ENCODE measurements at places on chromosomes 12 and 14.

- DNase-seq: no peak
Measured at GRCh38 chr14:26596543-26597061, 1.2 kb downstream of the NOVA1 start.

DNA sequence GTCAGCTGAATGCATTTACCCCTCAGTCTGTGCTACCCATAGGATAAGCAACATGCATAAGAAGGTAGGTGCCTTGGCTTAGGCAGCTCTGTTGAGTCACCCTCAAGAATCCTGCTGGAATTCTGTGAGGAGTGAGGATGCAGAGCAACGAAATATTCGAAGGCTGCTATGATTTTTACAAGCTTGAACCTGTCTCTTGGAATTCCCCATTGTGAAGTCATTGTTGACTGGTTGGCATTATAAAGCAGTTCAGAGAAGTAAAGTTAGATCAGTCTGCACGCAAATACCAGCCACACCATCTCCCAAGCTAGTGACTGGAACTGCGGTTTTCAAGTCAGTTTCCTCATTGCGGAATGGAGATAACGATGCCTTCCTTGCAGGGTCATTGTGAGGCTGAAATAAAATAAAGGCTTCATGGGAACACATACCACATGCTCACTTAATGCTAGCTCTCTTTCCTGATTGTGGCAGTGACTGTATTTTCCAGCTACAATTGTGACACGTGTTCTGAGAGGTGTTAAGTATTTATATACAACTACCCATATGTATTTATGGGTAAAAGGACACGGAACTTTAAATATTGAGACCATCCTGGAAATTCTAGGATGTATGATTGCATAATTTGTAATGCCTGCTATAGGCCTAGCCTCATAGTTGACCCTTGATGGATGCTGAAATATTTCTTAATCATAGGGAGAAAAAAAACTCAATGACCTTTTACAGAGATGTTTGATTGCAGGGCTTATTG is 96.7 kb downstream of the ETV6 start:
- DNase-seq: peak; percentile 96

GRCh38 chr14:92750994-92751400 is 2.6 kb upstream of the LGMN start:
- DNase-seq: no peak

DNA sequence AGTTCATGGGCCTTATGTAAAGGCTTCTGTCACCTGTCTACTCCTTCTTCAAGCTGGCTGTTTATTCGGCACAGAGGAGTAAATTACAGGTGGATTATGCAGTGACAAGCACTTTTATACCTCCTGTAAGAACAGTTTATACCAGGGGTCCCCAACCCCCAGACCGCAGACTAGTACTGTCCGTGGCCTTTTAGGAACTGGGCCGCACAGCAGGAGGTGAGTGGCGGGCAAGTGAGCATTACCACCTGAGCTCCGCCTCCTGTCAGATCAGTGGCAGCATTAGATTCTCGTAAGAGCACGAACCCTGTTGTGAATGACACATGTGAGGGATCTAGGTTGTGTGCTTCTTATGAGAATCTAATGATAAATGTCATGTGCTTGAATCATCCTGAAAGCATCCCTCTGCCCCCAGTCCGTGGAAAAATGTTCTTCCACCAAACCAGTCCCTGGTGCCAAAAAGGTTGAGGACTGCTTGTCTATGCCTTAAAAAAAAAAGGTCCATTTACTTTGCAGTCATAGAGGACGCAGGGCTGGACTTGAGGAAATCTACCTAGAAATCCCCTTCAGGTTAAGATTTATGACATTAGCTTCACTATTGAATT is 78.8 kb downstream of the ETV6 start:
- DNase-seq: no peak

GRCh38 chr12:115867854-115868253 is 409.6 kb downstream of the MED13L start:
- DNase-seq: no peak

DNA sequence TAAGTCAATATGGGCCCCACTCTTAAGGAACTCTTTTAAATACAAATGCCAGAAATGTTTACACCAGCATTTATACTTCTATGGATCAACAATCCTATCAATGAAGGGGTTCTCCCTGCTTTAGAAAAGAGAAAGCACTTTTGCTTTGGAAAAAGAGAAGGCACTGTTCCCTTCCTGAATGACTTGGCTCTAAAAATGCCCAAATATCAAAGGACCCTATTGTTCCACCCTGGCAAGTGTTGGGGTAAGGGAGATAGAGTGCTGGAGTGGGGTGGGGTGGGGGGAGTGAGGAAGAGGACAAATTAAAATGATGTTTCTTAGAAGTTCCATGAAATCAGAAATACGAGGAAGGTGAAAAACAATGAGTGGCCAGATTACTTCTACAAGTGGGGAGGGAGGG is 131.6 kb upstream of the GRIN2B start:
- DNase-seq: no peak

- DNase-seq: no peak
Measured at GRCh38 chr12:87305481-87305880, 723.7 kb downstream of the C12orf50 start.

DNA sequence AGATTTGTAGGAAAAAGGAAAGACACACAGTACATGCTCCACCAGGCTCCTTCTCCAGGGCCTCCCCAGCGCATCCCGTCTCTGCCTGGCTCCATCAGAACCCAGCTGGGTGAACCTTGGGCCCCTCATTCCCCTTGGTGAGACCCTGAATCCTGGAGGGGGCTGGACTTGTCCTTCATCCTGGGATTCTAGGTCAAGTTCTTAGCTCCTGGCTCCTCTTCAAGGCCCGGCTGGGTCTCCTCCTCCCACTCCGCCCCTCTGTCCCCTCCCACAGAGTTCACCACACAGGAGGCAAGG is 49.2 kb downstream of the PSMA6 start:
- no peak for DNase-seq

DNA sequence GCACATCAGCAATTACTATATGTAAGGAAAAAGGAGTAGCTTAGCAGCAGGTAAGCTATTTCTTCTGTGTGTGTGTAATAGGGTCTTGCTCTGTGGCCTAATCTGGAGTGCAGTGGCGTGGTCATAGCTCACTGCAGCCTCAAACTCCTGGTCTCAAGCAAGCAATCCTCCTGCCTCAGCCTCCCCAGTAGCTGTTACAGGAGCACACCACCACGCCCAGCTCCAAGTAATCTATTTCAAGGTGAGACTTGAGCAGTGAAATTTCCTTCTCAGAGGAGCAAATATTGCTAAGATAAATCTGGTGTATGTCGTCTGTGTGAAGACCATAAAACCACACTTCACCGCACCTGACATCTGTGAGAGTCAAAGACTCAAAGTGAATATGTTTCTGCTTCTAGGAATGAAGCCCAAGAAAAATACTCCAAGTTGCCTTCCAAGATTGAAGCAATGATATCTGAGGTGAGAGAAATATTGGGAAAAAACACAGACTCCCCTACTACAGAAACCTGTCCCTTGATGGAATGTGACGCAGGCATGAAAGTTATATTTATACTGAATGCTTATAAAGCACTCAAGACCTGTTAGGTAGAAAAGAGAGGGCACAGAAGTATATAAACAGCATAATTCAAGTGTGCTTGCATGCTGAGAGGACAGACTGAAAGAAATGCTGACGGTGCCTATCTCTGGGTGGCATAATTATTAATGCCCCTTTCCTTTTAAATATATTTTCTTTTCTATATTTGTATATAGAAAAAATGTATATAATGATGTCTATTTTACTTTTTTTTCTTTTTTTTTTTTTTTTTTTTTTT is 2.5 kb upstream of the SELPLG start:
- DNase-seq: no peak

- no peak for DNase-seq
Measured at GRCh38 chr12:112307317-112308011, 74.8 kb downstream of the HECTD4 start.

DNA sequence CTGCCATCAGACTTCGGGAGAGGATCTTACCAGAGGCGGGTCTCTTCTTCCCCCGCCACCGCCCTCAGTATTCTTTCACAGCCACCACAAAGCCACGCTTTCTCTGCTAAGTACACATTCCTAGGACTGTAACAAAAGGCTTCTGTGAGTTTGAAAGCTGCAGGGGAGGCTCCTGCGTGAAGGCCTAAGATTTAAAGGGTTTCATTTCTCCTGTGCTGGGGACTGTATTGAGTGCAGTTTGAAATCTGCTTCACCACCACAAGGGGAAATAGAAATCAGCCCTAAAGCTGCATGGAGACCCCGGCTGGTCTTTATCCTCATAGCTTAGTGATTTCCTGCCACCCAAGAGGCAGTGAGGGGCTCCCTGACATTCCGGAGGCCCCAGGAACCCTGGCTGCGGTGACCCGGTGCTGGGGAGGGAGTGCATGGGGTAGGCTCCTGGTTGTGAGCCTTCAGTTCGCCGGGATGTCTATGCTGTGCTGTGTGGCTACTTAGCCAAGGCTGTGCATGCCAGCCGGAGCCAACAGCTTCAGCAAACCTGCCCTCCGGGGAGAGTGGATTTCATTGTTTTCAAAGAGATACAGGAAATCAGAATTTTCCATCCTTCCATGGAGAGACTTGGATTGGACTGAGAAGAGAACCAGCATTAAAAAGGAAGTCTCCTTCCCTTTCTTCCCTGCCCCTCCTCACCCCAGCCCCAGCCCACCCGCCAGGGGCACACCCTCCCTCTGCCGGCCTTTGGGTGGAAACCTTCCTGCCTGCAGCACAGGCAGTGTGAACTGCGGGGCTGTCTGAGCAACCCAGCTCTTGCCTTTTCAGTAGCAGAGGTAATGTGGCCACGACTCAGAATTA is 163.3 kb downstream of the ETV6 start:
- DNase-seq: peak; percentile 54

GRCh38 chr12:132336451-132337413 is 7.3 kb upstream of the GALNT9 start:
- no peak for DNase-seq

DNA sequence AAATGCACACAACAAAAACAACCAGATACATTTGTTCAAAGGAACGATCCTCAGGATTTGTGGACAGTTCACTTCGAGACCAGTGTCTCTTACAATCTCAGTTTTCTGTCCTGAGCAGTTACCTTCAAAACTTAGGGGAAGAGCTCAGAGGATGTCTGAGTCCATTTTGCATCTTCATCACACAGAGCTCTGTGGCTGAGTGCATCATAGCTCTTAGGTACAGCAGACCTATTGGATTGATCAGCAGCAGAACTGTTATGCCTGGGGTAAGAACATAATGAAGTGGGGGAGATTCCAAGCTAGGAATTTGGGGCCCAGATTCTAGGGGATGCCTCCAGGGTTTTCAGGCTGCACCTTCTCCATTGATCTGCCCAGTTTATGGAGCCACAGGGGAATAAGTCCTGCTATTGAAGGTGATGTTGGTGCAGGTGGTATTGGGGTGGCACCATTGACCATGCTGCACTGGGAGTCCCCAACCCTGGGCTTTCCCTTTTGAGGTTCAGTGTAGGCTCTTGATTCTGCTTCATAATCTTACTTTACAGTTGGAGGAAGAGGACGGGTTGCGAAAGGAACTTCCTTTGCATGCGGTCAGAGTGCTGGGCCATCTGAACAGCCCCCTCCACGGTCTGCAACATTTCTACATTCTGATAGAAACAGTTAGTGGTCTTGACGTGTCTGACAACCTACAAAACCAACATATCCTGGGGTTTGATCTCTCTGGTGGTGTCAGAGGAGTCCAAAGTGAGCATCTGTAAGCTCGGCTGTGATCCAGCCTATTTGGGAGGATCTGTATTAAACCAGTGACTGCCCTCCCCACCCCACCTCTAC is 112.8 kb downstream of the CHST11 start:
- DNase-seq: no peak

DNA sequence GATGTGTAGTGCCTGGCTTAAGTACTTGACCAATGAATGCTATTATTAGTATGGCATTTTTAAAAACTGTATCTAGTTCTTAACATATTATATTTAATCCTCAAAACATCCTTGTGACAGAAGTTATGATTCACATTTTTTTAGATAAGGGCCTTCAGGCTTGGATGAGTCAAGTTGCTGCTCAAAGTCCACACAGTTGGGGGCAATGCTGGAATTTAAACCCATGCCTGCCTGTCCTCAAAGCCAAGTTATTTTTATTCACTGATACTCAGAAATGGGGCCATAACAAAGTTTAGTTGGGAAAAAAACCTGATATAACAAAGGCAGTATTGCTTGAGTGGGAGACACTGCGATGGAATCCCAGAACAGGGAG is 50.6 kb downstream of the RFX4 start:
- DNase-seq: no peak

- DNase-seq: no peak
Measured at GRCh38 chr12:72094490-72094889, 155.8 kb downstream of the TPH2 start.

DNA sequence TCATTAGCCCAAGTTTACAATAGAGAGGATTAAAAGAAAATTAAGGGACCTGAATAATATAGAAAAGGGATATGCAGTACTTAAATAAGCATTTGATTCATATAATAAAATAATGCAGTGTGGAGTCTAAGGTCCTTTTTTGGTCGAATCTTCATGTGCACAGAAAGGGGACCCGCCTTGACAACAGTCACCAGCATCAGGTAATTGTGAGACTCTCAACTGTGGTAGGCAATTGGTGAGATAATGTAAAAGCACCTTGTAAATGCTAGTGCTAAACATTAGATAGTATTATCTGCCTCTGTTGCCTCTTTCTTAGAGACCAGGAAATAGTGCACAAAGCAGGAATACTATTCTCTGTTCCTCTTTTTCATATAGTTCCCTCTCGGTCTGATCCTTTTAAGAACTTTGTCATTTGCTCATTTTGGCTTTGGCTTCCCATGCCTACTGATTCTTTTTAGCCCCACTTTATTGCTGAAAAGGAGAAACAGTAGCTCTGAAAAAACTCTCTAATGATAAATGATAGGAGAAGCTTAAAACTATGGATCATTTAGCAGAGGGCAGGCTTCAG is 17.5 kb downstream of the CHPT1 start:
- no peak for DNase-seq

DNA sequence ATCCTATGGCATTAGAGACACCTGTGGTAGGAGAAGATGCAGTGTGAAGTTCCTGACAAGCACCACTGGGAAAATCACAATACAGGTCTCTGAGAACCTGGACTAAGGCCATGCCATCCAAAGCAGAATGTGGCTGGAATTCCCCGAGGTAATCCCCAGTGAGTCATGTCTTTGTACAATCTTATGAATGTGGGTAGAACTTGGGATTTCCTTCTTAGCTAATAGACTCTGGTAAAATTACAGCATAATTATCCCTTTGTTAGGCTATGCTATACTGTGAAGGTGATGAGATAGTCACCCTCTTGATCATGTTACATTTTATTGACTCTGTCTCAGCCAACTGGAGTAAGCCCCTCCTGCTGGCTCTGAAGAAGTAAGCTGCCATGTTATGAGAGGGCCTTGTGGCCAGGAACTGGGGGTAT is 224.3 kb upstream of the DCN start:
- DNase-seq: peak; percentile 88

DNA sequence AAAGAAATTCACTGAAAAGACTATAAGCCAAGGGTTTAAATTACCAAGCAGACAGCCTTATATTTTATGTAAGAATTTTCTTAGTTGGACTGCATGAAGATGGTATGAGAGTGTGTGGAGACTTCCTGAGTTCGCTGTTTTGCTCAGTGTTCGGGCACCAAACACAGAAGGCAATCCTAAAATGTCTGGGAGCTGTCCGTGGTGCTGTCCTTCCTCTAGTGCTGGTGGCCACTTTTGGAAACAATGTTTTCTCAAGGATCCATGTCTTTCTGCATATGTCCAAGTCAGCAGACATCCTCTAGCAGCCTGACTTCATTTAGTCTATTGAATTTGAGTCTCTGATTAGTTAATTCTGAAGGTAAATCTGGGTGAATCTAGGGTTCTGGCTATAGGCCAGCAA is 135.8 kb downstream of the SLC8A3 start:
- no peak for DNase-seq

- no peak for DNase-seq
Measured at GRCh38 chr14:94833633-94834032, 63.7 kb upstream of the GSC start.
